ENCODE measurements at places on chromosomes 5 and 9.

DNA sequence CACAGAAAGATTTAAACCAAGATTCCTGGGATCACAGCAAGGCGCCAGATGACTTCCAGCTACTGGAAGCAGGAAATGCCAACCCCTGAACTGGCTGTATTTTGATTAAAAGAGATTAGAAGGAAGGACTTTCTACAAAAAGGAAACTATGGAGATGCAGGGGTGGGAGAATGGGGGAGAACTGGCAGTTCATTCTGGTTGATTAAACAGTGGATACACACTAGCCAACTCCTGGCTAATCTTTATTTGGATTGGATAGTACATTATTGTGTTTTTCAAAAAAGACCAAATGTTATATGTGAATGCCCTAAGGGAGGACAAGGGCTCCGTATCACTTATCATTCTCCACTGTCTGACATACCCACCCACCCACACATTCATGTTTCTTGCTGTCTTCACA lies 93.2 kb downstream of the CDO1 start:
- DNase-seq: no peak

GRCh38 chr9:7879551-7880245 lies 80.1 kb upstream of the DMAC1 start:
- DNase-seq: no peak

- DNase-seq: no peak
Measured at GRCh38 chr9:12697719-12698118, 4.5 kb downstream of the TYRP1 start.

DNA sequence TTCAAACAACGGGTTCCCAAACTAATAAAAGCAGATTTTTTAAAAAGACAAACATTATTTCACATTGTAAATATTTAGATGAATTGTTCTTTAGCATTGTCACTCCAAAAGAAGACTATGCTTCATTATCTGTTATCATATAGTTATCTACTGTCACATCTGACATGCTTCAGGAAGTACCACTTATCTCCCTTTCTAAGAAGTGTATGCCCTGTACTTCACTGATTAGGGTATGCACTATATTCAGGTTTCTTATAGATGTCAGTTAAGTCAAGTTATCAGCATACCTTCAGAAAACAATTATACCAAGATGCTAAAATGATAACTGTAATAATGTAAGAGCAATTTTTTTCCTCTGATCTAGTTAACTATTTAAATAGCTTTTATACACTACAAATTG lies 40.4 kb downstream of the LMBRD2 start:
- DNase-seq: no peak

DNA sequence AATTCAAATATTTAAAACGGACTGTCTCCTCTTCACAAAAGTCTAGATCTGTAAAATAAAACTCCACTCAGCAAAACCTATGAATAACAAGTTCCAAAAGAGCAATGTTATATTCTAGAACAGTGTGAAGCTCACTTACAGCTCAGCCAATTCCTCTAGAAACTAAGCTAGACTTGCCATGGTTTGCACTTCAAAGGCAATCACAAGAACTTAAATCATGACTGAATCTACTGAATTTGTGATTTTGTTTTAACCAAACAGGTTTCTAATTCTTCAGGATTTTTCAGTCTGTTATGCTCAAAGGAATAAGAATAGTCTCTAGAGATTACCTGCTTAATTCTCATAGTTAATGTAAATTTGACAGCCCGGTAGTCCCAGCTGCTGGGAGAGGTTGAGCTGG lies 1.4 kb upstream of the PKD2L2 start:
- no peak for DNase-seq

Measured in GM03348 (cell line).